ENCODE measurements at places on chromosomes 2 and 18.

DNA sequence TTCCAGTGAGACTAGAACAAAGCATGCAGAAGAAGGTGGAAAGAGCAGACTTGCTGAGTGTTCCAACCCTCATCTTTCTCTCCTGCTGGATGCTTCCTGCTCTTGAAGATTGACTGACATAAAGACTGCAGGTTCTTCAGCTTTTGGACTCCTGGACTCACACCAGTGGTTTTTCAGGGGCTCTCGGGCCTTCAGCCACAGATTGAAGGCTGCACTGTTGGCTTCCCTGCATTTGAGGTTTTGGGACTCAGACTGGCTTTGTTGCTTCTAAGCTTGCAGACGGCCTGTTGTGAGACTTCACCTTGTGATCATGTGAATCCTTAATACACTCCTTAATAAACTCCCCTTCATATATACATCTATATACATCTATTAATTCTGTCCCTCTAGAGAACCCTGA lies 20.4 kb downstream of the VRK2 start:
- DNase-seq = no peak

DNA sequence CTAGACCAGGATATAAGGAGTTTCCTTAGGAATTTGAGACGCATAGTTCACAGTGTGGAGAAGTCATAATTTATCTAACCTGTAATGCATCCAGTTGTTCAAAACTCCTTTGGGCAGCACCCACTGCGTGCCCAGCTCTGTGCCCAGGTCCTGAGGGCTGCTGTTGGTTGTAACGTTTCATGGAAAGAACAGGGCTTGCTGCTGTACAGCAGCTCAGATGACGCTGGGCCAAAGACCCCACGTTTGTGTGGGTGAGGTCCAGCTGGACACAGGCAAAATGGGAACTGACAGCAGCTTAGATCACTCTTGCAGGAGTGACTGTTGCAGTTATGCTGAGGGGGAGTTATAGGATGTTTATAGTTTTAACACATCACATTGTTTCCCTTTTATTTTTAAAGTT lies 30.0 kb upstream of the HS6ST1 start:
- DNase-seq = no peak

DNA sequence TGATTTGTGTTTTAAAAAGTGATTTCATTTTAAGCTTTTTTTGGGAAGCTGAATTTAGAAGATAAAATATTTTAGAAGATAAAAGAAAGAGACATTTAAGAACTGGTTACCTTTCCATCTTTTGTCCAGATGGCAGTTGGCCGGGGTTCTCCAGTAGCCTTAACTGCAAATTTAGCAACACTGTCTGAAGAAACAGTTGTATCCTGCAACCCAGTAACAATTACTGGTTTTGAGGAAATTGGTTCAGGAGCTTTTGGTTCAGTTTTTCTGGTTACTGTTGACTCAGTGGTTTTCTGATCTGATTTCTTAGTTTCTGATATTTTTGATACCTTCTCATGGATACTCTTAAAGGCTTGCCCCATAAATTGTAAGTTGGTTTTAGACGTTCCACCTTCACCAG lies 49.9 kb downstream of the PLEKHA3 start:
- no peak for DNase-seq

- no peak for DNase-seq
These were observed 48.8 kb upstream of the ITSN2 start for GRCh38 chr2:24409171-24409570.

- DNase-seq = no peak
These were observed 185.0 kb downstream of the LTBP1 start for GRCh38 chr2:33131749-33132148.

DNA sequence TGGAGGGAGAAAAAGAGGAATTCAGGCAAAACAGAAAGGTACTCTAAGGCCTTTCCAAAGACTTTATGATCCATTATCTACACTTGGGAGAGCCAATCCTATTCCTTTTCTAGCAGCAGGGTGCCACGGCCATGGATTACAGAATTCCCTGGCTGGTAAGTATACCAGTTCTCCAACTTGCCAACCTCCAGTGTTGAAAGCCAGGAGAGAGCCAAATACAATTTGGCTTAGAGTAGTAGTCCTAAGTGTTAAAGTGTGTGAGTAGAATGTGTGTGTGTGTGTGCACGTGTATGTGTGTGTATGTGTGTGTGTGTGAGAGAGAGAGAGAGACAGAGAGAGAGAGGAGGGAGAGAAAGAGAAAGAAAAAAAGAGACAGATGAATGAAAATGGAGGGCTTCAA lies 43.3 kb downstream of the WDPCP start:
- no peak for DNase-seq

DNA sequence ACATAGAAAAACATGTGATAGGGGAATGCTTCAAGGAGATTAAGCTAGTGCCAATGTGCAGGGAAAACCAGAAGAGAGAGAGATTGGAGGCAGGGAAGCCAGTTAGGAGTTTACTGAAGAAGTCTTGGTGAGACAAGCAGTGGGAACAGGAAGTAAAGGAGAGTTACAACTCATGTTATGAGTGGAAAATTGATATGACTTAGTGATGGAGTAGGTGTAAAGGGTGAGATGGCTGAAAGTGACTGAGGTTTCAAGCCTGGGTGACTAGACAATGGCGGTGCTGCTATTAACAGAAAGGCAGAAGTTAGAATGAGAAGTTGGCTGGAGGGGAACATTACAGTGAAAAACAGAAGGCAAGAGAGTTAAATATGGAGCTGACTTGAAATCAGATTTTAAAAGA lies 16.5 kb downstream of the DOK1 start:
- no peak for DNase-seq

DNA sequence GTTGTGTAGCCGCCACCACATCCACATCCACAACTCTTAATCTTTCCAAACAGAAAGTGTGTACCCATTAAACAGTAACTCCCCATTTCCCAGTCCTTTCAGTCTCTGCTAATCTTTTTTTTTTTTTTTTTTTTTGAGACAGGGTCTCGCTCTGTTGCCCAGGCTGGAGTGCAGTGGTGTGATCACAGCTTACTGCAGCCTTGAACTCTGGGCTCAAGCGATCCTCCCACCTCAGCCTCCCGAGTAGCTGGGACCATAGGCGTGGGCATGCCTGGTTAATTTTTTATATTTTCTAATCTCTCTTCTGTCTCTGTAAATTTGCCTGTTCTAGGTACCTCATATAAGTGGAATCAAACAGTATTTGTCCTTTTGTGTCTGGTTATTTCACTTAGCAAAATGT lies 3.6 kb downstream of the EIF2AK2 start:
- DNase-seq = no peak

- DNase-seq = no peak
These were observed 11.1 kb downstream of the SERPINB8 start for GRCh38 chr18:63980896-63981460.

GRCh38 chr2:210363261-210363660 lies 48.3 kb upstream of the MYL1 start:
- no peak for DNase-seq

DNA sequence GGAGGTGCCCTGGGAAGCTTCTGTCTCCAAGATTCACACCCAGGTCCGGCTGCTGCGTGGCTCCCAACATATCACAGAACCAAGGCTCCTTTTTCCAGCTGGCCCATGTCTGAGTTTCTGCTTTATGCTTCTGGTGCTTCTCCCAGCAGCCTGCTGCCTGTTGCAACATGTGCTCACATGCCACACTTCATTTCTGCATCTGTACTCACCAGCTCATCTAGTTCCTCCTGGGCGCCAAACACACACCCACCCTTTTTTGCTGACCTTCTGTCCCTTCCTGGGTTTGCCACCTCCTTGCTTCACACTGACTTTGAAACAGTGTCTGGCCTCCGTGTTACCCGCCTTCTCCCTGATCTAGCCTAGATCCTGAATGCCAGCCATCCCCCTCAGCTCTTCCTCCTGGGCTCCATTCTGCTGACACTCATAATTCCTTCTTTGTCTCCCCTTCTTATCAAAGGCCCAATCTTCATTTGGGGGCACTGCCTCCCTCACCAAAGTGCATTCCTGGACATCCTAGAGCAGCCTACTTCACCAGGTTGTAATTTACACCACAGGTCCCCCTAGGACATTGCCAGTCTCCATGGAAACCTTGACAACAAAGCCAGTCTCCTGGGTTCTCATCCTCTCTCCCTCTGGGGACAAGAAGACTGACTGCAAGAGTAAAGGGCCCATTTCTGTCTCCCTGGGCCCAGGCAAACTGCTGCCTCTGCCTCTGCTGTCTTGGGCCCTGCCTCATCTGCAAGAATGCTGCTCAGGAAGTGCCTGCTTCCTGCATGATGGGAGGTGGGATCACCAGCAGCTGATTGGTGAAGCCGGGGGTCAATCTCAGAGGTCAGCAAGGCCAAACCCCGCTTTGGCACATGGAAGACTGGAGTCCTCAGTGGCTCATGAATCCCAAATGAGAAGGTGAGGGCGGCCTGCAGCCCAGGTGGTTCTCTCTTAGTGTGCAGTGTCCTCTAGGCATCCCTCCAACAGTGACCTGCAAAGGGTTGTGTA lies 13.9 kb upstream of the PROM2 start:
- DNase-seq = no peak

GRCh38 chr2:24920809-24921441 lies 888 bp upstream of the ADCY3 start:
- DNase-seq = no peak

DNA sequence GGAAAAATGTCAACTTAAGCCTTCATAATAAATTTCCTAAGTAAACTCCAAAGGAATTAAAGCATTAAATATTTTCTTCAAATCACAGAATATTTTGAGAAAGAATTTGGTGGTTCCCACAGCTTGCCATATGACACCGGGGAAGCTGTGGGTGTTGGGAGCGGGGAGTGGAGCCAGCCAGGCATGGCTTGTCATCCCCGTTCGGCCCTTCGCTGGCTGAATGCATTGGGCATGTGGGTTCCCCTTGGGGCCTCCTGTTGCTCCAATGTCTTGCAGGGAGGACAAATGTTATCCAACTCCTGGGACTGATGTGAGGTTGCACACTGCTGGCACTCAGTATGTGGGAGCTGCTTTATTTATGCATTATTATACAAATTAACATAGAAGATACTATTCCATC lies 18.6 kb downstream of the NGEF start:
- DNase-seq = no peak

DNA sequence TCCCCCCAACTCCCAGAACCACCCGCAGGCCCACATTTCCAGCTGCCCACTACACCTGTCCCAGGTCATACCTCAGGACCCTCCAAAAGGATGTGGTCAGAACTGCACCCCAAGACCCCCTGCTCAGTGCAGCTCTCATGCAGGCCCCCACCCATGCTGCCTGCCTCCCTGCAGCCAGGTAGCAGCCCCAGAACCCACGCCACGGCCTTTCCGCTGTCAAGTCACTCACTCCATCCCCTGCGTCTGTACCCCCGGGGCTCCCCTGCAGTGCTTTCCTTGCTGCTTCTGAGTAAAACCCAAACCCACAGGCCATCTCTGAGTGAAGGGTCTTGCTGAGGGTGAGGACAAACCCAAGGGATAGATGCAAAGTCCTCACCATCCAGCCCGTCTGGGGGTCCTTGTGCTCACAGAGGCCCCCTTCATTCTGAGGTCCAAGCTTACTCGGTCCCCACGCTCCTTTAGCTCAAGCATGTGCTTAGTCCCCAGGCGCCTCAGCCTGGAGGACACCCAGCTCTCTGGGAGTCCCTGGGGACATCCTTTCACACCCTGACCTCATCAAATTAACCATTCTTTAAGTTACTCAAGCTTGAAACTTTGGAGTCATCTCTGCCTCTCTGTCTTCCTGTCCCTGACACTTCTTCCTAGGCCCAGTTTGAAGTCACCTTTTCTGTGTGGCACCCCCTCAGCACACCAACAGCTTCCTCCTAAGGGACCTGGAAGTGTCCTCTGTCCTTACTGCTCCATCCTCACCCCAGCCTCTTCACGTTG lies 130.1 kb downstream of the SMAD7 start:
- DNase-seq = no peak

GRCh38 chr2:233063269-233063975 lies 3.3 kb downstream of the INPP5D start:
- DNase-seq = no peak

DNA sequence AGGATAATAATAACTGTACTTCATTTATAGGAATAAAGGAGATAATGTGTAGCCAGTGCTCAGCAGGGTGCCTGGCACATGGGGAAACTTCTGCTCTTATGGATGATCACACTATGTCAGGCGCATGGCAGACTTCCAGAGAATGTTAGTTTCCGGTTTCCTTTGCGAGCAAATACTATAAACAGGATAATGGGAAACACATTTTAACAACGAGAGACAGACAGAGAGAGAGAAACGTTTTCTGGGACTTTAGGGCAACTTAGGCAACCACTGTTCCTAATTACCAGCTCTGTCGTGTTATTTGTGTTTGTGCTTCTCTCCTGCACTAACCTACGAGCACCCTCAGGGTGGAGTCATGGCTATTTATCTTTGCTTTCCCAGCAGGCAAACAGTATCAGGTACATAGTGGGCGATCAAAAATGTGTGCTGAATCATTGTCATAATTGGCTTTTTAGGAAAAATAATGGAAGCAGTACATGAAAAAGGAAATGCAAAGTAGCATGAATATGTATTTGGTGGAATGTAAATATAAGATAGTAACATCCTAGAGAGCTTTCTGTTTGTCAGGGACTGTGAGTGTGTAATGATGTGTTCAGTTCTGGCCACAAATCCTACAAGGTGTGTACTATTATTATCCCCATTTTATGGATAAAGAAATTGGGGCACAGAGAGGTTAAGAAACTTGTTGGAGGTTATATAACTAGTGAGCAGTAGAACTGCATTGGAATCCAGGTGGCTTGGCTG lies 36.8 kb upstream of the IGFBP2 start:
- DNase-seq = no peak

All from activated T-helper 1 cell treated with Interleukin-2 at 50 U/mL for 16 hours (primary cell).